ENCODE measurements at places on chromosomes 4 and X. TPM values are rescaled to one million over a fixed set of nuclear protein-coding genes. Genes with fewer than 3 reads are reported as not detected.

The NAP1L2 gene
- 7.9 TPM for total RNA-seq

The FAM47E gene
- total RNA-seq = 2.5 TPM

- peak; percentile 59 for DNase-seq
Measured at GRCh38 chr4:76950956-76951671, 1.6 kb downstream of the SEPTIN11 start.

- DNase-seq = no peak
Measured at GRCh38 chr4:148557793-148558192, 115.6 kb upstream of the NR3C2 start.

The TRPC5OS gene
- not detected for total RNA-seq

- DNase-seq = no peak
Measured at GRCh38 chr4:23613782-23614181, 276.1 kb downstream of the PPARGC1A start.

GRCh38 chrX:3680459-3680858 is 33.0 kb downstream of the PRKX start:
- no peak for DNase-seq

- DNase-seq = no peak
Measured at GRCh38 chr4:74263551-74263950, 44.7 kb upstream of the EPGN start.

DNA sequence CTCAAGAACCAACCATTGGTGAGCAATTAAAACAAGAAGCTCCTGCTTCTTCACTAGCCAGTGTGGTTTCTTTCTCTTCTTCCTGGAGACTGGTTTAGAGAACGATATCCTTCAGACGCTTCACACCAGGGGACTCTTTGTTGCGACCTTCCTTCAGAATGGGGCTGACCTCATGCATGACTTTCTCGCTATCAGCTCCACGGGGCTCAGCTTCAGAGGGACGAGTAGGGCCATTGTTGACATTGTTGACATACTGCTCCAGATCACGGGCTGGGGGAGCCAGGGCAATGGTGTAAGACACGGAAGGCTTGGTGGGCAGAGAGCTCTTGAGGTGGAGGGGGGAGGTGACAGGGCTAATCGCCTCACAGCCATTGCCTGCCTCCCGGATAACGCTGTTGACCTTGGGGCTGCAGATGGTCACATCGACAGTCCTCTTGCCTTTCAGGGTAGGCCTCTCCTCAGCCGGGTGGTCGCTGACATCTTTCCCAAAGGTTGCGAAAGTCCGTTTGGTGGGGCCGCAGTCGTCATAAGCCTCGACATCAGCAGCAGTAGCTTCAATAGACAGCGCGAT is 113.8 kb downstream of the PCDH19 start:
- DNase-seq = no peak

- no peak for DNase-seq
Measured at GRCh38 chr4:17544205-17544604, 29.2 kb downstream of the CLRN2 start.

DNA sequence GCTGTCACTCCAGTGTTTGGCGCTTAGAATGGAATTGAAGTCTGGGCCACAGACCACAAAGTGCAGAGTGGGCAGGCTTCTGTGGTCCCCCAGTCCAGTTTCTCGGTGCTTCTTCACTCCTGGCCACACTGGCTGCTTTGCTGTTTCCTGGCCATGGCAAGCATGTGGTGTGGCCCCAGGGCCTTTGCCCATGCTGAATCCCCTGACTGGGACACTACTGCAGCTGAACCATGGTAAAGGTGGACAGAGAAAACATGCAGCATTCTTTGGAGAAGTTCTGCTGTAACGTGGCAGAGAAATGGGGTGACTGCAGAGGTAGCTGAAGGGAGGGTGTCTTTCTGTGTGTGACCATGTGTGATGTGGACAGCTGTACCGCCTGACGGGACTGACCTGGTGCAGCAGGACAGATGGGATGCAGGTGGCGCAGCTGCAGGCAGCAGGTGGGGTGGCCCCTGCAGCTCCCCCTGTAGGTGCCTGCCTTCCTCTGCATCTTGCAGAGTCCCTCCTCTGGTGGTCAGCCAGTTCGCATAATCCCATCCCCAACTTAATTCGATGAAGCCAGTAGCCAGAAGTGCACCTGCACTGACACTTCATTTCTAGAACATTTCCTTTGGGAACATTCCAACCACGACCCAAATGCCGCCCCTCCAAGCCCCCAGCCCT is 13.2 kb upstream of the S100P start:
- DNase-seq = no peak

GRCh38 chr4:135282676-135283075 is 1081.1 kb upstream of the PABPC4L start:
- DNase-seq = no peak

GRCh38 chr4:41077628-41078027 is 136.7 kb downstream of the APBB2 start:
- no peak for DNase-seq

The GRXCR1 gene
- total RNA-seq = not detected

The ATP11C gene
- 26.2 TPM for total RNA-seq

The PRRG3 gene
- total RNA-seq = 64.3 TPM

The GSX2 gene
- total RNA-seq = 0.58 TPM

- no peak for DNase-seq
Measured at GRCh38 chr4:55993994-55994663, 45.4 kb downstream of the CEP135 start.

GRCh38 chrX:13383907-13384306 is 64.1 kb upstream of the ATXN3L start:
- DNase-seq = no peak

- DNase-seq = no peak
Measured at GRCh38 chrX:9048801-9049200, 14.9 kb upstream of the FAM9B start.

- DNase-seq = no peak
Measured at GRCh38 chr4:184441461-184442313, 32.7 kb downstream of the IRF2 start.

The SMARCA1 gene
- 50.3 TPM for total RNA-seq

DNA sequence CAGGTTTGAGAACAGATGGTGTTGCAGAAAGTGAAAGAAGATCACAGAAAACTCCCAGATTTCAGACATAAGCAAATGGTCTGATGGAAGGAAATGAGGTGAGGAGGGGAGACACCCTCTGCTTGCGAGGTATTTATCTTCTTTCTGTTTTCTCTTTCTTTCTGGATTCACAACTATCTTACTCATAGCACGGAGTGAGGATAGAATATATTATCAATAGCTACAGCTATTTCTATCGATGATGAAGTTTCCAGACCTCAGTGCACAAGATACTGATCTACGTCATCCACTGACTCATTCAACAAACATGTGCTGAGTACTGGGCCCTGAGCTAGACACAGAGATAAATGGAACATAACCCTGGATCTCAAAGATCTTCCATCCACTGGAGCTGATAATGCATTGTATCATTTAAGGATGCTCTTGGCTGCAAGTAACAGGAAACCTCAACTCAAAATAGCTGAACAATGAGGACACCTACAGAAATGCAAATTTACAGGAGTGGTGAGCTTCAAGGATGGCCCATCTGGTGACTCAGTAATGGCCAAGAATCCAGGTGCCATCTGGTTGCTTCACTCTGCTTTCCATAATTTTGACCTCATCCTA is 21.2 kb downstream of the SLC2A9 start:
- DNase-seq = no peak

DNA sequence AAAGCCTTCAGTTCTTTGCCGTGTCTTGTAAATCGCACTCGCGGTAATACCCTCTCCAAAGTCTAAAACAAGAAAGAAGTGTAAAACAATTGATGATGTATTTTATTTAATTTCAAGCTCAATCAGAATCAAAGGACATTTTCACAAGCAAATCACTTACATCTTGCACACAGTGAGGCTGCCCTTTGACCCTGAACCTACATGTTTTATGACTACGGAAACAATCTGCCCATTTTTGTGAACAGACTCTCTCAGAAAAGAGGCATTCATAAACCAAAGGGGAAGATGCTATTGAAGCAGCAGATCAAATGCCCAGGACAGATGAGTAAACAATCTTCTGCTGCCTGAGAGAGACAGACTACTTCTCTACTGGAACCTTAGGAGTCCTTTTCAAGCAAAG is 76.0 kb upstream of the DDX60 start:
- DNase-seq = no peak

The BMPR1B gene
- total RNA-seq = 39.9 TPM

- no peak for DNase-seq
Measured at GRCh38 chrX:133362538-133362937, 52.8 kb downstream of the GPC4 start.

DNA sequence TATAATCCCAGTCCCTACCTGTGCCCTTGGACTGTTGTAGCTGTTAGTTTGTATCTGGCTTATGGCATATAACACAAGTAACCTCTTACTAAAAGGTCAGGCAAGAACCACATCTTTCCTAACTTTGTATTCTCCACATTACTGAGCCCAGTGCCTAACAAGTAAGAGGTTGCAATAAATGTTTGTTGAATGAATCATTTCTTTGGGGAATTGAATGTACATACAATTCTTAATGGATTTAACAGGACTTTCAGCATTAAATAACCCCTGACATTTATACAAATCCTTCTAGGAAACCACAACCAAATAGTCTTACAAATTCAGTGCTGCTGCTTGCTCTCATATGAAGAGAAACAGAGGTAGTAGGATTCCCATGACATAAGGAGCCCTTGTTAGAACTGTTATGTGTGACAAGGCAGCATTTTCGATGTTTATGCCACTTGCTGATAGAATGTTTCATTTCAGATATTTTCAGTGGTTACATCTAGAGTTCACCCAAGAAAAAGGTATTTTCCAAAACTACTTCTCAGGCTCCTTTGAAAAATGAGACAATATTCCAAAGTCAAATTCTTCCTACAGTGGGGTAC is 62.0 kb downstream of the MBNL3 start:
- DNase-seq = no peak

GRCh38 chrX:41723826-41724225 is at the start of gene GPR82:
TSS of gene GPR82 (plus strand) at chrX:41724181. CDS start at chrX:41727027, 2,846 bp downstream.
- DNase-seq = no peak

The NXF2 gene
- total RNA-seq = not detected

DNA sequence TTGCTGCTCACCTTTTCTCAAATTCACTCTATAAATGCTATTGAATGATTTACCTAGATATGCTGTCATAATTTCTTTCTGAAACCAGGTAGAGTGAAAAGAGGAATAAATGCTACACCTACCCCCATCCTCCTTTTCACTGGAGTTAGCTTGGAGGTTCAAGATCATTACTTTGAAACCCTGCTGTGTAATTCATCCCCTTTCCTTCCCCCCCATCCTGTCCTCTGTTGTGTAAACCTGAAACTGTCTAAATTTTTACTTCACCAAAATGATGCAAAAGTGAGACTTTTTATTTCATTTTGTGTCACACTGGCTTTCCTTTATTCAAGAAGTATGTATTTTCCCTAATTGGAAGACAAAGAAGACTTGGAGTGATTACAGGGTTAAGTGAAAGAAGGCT is 5.4 kb downstream of the ZCCHC18 start:
- no peak for DNase-seq

GRCh38 chr4:149349541-149349940 is 466.1 kb downstream of the IQCM start:
- no peak for DNase-seq

DNA sequence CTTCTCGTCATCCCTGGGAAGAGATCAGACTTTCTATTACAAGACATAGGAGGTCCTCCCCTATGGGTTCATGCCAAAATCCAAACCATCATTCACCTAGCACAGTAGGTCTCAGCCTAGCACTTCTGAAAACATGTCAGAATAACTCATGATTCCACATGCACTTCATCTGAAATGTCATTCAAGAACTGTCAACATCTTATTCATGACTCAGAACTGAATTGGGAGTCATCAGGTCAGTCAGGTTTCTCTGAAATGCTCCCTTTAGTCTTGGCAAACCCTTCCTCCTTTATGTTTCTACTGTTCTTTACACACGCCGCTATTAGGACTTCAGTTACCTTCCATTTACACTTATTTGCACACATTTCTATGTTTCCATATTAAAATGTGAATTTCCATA is 67.2 kb downstream of the ANTXR2 start:
- DNase-seq = no peak

DNA sequence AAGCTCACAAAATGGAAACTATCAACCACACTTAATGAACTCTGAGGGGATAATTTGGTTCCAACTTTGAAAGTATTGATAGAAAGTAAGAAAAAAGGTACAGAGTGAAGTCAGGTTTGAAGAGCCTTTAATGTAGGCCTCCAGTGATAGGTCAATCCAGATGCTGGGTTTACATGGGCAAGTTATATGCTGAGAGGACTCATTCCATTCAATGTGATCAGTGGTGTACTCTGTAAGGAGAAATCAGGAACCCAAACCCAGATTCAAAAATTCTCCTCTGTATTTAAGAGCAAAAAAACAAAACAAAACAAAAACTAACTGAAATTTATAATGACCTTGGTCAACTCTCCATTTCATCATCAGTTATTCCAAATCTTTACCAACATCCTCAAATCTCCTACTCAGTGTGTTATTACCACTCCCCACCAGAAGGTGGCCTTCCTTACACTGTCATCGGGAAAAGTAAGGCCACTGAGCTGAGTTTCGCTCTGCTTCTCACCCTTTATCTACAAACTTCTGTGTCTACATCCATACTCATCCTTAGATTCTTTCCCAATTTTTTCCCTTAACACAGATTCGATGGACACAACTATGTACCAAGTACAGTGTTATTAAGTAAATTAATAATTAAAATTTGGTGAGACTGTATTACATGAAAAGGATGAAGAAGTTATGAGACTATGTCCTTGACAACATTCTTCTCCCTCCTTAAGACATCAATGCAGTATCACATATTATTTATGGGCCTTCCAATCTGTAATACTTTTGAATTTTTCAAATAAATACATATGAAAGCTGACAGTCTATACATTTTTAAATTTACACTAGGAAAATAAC is 88.3 kb downstream of the ZAR1 start:
- DNase-seq = no peak

- no peak for DNase-seq
Measured at GRCh38 chr4:3436048-3436797, 5.5 kb upstream of the HGFAC start.

The BMP3 gene
- total RNA-seq = 14.8 TPM

GRCh38 chr4:7608046-7608445 is 173.3 kb upstream of the PSAPL1 start:
- no peak for DNase-seq

The MND1 gene
- not detected for total RNA-seq

DNA sequence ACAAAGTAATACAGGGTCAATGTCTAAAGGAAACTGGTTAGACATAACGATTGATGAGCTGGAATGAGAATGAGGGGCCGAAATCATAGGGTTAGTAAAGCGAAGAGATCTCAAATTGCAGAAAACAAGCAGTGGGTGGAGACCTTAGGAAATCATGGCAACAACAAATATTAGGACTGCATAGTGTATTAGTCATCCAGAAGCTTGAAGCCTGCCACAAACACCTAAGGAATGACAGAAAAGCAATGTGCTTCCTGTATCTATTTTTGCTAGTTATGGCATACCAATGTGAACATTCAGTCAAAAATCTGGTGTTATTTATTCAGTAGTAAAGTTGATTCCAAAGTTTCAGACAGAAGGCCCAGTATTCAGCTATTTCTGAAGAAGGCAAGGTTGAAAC is 410.9 kb upstream of the CT83 start:
- no peak for DNase-seq
